CD4-positive, alpha-beta T cell treated with Interleukin-15 for 1 hour (primary cell): ENCODE measurements at places on chromosomes 5 and 9.
A peak's percentile ranks its signal among the peaks of the same experiment; 100 is the strongest.

GRCh38 chr9:90966031-90966290, 164.3 kb downstream of the SYK start:
- DNase-seq, result no peak

DNA sequence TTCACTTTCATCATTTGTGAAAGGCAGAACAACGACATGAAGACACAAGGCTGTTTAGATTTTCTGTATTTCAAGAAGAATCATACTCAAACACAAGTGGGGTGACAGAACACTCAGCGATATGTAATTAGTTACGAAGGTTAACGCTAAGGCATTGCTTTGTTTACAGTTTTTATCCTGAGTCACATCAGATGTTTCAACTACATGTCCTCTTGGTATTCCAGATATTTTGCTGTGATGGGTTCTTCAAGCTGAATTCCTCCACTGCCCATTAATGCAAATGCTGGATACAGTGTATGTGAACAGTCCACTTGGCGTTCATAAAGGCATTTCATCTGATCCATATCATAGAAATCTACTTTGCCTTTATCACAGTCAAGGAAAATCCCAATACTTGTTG, 43.4 kb downstream of the TRIM36 start:
- no peak for DNase-seq

DNA sequence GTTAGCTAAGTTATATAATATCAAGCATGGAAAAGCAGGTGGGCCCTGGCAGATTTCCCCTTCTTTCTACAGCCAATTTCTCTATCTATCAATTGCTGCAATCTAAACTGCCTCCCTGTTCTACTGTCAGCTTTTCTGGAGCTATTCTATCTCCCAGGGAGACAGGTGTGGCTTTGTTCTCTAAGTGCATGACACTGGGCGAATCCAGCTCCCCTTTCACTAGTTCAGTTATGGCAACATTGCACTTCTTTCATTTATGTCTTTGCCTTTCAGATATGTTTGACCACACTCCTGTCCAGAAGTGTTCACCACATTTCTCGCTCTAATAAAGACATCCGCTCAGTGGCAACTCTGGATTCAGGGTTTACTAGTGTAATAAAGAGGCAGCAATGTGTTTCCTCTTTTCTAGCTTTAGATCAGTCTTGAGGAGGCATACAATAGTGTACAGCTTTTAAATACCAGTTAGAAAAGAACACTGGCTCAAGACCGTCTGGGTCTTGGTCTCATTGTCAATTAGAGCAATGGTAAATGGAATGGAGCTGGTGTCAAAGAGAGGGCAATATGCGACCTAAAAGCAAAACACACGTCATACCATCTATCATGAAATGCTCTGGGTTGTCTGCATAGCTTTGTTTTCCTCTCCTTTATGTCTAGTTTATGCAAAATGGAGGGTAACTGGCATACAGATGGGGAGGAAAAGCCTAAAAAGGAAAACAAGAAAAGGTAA, 197.0 kb downstream of the SLF1 start:
- DNase-seq, result no peak

DNA sequence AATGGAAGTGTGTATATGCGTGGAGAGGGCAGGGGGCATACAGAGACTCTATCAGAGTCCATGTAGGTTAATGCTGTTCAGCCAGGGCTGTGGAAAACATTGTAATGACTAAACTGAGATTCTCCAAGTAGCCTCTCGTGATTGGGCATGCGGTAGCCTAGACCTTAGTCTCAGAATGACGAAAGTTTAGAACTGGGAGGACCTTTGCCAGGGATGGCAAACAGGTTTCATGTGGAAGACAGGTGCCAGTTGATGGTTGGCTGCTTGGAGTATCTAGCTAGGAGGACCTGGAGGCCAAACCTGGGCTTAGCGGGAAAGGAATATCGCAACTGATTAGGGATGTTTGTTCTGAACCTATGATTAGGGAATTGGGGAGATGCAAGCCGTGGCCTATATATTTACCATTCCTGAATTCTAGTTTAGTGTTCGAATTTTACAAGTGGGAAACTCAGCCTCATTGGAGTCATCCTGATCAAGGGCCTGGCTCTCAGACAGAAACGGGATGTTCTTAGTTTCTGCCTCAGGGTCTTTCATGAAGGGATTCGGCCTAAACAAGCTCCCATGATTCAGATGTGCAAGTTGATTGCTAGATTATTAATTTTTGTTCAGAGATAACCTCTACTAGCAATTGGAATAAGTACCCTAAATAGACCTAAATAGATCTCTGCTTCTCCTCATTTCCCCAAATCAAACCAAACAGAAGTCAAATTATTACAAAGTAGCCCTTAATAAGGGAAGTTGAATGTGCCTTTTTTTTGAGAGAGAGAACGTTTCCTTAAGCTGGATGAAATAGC, 26.8 kb upstream of the TJP2 start:
- DNase-seq, result no peak

DNA sequence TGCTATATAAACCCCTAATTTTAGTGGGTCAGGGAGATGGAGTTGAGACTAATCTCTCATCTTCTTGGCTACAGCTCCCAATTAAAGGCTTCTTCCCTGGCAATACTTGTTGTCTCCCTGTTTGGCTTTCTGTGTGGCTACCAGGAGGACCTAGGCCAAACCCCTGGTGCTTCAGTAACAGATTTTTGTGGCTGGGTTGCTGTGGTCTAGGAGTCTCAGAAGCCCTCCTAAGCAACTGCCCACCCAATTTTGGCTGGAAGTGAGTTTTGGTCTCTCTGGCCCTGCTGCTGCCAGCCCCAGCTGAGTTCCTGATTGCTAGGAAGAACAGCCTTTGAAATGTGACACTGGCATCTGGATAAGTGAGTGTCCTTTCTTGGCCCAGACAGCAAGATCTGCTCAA, 9.8 kb downstream of the RIGI start:
- DNase-seq, result no peak

- no peak for DNase-seq
Measured at GRCh38 chr5:173924899-173925298, 36.8 kb downstream of the CPEB4 start.

DNA sequence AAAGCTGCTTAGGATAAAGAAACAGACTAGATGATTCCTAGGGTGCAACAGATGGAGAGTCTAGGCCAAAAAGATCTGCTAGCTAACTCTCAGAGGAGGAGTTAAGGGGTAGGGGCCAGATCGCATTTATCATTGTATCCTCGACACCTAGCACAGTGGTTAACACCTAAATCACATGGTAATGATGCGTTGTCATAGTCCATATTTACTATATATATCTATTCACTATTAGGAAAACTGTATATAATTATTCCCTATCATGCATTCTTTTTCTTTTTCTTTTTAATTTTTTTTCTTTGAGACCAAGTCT, 92.8 kb upstream of the SLC44A1 start:
- DNase-seq, result no peak

- peak; percentile 91 for DNase-seq
Measured at GRCh38 chr9:71783120-71783523, 14.8 kb upstream of the CEMIP2 start.

DNA sequence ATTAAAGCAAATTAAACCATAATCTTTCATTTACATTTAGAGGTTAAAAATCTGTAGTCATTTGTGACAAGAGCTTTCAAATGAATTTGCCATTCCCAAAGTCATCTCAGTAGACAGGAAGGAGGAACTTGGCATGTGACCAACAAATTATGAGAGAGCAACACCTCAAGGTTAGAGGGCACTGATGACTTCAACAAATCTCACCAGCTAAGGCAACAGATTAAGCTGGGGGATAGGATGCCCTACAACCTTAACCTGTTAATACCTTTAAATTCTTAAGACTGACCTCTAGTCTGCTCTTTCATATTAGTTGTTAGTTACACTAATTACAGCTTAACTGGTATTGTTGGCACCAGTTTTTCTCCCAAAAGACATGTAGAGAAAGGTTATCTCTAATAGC, 18.4 kb downstream of the POU5F2 start:
- no peak for DNase-seq

- no peak for DNase-seq
Measured at GRCh38 chr5:102153003-102153759, 142.9 kb downstream of the SLCO4C1 start.

- no peak for DNase-seq
Measured at GRCh38 chr5:57824047-57824446, 341.4 kb upstream of the ACTBL2 start.

GRCh38 chr5:174312270-174312617, 266.7 kb downstream of the NSG2 start:
- DNase-seq, result no peak

DNA sequence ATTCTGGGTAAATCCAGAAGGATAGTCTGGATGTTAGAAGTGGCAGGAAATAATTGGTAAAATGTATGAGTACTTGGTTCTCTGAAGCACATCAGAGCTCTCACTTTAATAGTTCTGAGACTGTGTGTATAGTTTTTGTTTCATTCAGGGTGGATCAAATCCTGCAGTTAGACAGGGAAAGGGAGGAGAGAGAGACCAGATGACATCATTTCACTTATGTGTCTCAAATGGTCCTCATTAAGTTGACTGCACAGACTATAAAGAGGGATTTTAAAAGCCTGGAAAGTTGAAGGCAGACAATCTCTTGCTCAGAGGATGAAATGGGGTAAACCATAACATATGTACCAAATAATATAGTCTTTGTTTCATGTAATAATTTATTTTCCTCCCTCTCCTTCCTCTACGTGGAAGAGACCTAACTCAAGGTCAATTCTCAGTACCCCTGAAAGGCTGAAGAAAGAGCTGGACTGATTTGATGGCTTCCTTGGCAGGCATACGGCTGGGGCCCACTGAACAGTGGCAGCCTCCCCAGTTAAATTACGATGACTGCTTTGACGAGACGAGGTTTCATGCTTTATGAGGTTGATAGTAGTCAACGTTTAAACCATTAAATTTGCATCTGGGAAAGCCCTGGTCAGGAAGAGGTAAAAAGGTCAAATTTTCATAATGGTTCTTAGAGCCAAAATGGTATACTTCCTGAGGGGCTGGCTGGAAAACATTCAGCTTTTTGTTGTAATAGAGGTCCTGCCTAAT, 395.1 kb upstream of the RPS23 start:
- no peak for DNase-seq

DNA sequence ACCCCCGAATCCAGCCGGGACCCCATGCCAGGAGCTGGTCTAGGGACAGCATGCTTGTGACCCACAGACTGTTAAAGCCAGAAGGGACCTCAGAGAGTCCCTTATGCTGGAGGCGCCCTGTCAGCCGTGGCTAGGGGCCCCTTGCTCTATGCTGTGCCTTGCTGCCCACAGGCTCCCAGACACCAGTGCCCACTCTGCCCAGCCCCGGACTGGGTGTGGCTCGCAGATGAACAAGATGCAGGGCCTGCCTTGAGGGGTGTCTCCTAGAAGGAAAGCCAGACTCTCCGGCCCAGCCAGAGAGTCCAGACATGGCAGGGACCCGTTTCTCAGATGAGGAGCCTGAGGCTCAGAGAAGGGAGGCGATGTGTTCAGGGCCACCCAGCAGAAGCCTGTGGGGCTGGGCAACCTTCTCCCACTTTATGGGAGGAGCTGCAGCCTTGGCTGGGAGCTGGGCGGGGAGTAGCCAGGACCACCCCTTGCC, 85.7 kb downstream of the LMX1B start:
- no peak for DNase-seq

DNA sequence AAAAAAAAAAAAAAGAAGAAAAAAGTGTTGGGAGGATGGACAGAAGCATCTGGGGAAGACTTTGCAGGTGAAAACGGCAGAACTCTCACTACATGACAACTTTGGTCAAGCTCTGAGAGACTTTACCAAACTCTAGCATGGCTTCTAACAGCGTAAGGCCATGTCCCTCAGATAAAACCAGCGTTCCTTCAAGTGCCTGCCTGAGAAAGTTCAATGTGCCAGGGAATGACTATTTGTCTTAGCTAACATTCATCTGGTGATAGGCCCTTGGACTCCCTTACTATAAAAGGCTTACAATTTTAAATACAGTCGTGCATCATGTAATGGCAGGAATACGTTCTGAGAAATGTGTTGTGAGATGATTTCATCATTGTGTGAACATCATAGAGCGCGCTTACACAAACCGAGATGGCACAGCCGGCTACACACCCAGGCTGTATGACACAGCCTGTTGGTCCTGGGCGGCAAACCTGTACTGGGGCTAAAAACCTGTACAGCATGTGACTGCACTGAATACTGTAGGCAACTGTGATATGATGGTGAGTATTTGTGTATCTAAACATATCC, 14.9 kb upstream of the ZFP62 start:
- no peak for DNase-seq

- no peak for DNase-seq
Measured at GRCh38 chr5:9423571-9423970, 122.3 kb downstream of the SEMA5A start.

GRCh38 chr5:168612996-168613395, 33.8 kb upstream of the PANK3 start:
- no peak for DNase-seq

- DNase-seq, result no peak
Measured at GRCh38 chr5:35285011-35285410, 54.7 kb upstream of the PRLR start.

- no peak for DNase-seq
Measured at GRCh38 chr5:159833088-159833487, 83.2 kb upstream of the ADRA1B start.

GRCh38 chr5:155929112-155929511, 397.9 kb upstream of the SGCD start:
- DNase-seq, result no peak

DNA sequence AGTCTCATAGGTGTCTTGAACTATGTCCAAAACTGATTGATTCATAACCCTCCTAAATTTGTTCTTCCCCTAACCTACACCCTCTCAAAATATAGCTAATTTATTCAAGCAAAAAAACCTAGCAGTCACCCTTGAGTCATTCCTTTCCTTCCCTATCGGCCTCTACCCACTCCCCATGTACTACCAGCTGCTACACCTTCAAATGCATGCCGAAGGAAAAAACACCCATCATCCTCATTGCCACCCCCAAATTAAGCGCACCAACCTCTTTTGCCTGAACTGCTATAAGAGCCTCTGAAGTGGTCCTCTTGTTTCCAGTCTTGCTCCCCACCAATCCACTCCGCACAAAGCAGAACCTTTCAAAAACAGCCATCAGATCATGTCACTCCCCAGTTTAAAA, 12.6 kb downstream of the LIFR start:
- no peak for DNase-seq

GRCh38 chr9:133615606-133616188, 6.5 kb upstream of the FAM163B start:
- no peak for DNase-seq

DNA sequence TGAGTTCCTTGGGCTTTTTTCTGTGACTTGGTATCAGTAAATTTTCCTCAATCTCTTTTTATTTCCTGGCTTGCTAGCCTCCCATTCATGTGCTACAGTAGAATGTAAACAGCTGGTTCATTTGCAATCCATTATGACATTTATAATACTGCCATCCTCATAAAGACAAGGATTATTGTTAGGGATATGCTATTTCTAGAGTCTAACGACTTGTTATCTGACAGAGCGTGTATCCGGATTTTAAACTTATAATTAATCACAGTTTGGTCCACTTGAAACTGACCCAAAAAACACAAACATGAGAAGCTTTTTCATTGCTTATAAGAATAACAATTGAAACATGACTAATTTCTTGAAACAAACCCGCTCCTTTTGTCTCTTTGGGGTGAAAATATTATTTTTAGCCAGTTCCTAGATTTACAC, 585.8 kb downstream of the TLE4 start:
- DNase-seq, result no peak
